ENCODE measurements at places on chromosomes 2 and 18. TPM values are rescaled to one million over a fixed set of nuclear protein-coding genes. Genes with fewer than 3 reads are reported as not detected.

ALPI gene
- not detected for total RNA-seq

SP100 gene
- total RNA-seq = 58.4 TPM

ZNF532 gene
- total RNA-seq = 33.1 TPM

CABYR gene
- 3.1 TPM for total RNA-seq

GYPC gene
- 377 TPM for total RNA-seq

IL1R1 gene
- 7.2 TPM for total RNA-seq

ANKRD30B gene
- not detected for total RNA-seq

STARD6 gene
- total RNA-seq = 0.13 TPM

B3GNT7 gene
- 7.2 TPM for total RNA-seq

All from dermis microvascular lymphatic vessel endothelial cell (primary cell).